ENCODE measurements at places on chromosomes 12 and 14.

- peak; percentile 70 for DNase-seq
Observed at GRCh38 chr14:64296561-64296960, 2.4 kb upstream of the ESR2 start.

- no peak for DNase-seq
Observed at GRCh38 chr12:542395-543113, 82.8 kb downstream of the B4GALNT3 start.

DNA sequence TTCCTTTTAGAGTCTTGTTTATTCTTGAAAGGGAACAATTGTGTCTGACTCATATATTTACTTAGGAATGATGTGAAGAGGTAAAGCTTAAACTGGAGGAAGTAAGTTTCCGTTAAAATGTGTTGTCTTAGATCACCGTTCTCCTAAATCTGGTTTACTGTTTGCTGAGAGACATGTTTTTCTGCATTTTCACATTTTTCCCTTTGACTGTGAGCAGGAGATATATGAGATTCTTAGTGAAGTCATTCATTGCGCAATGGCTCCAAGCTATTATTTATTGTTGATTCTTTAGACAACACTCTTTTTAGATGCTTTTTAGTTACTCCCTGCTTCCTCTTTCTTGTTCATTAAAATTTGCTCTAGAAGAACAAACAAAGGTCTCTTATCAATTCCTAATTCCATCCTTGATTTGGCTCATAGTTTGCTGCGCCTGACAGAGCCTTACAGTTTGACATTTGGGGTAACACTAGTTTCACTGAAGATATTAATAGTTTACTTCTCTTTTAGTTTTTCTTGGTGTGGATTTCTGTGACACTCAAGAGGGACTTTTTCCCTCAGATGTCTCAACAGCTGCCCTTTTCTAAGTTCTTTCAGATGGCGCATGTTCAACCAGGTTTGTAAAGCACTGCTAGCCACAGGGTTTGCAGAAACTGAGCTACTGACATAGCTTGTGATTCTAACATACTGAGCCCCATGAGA lies 11.4 kb downstream of the CLECL1 start:
- peak; percentile 28 for DNase-seq

DNA sequence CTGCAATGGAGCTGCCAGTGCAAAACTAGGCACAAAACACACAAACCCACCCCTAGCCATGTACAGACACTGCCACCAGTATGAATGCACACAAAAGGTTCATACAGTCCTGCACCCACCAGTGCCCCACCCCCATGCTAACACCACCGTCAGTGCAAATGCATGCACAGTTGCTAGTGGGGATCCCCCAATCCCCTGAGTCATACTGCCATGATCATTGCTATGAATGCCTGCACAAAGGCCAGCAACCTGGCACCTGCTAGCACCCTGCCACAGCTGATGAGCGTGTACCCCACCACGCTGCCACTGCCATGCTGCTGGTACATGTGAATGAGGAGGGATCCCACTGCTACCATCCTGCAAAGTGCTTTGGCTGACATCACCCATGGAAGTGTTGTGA lies 23.9 kb downstream of the PZP start:
- no peak for DNase-seq

- peak; percentile 20 for DNase-seq
Observed at GRCh38 chr12:67826946-67827720, 162.1 kb upstream of the IFNG-AS1 start.

DNA sequence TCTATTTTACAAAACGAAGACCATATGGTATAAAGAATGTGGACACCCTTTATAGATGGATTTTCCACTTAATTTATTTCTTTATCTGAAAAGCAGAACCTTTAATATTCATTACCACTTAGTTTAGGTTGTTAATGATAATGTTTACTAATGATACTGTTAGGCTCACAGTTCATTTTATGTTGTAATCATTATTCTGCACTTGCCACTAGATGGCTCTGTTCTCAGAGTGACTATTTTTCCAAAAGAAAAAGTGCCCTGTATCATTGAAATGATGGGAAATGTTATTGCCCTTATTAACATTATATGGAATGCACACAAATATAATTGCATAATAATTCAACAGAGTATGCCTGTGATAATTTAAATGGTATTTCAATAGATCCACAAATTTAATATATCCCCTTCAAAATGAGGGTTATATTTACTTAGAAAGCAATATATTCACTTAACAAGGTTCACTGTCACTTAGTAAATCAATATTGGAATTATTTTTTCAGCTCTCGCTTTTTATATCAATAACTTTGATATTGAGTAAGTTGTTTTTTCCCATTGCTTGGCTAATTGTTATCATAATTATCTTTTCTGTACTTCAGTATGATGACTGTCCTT lies 95.7 kb downstream of the PDE3A start:
- peak; percentile 17 for DNase-seq

DNA sequence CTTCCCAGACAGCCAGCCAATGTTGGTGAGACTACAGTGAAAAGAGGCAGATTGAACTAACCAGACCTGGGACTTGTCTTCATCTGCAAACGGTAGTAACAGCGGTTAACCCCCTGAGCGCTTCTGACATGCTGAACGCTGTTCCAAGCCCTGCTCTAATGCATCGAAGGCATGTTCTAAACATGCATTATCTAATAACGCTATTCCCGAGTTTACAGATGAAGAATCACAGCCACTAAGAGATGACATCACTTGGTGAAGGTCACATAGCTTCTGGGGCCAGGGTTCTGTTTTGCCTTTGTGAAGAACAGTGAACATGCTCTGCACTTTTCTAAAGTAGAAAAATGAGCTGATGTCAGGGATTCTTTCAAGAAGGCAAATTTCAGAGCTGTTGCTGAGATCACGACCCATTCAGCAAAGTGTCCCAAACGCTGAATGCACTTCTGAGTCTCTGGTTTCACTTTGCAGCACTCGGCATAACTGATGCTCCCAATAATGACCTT lies 56.0 kb downstream of the FOS start:
- DNase-seq: peak; percentile 3

GRCh38 chr12:29241821-29242591 lies 92.9 kb downstream of the FAR2 start:
- peak; percentile 80 for DNase-seq

- peak; percentile 86 for DNase-seq
Observed at GRCh38 chr12:91219511-91219910, 36.9 kb upstream of the DCN start.

- DNase-seq: no peak
Observed at GRCh38 chr12:84619053-84619571, 293.5 kb downstream of the SLC6A15 start.

Data from kidney tubule cell (primary cell).